ENCODE measurements at places on chromosomes 11 and 22. TPM values are rescaled to one million over a fixed set of nuclear protein-coding genes. Genes with fewer than 3 reads are reported as not detected.

Gene CSF2RB
- total RNA-seq: 0.72 TPM

Gene KRTAP5-1
- total RNA-seq: not detected

GRCh38 chr22:48021991-48022401, 1259.5 kb downstream of the TBC1D22A start:
- no peak for DNase-seq

DNA sequence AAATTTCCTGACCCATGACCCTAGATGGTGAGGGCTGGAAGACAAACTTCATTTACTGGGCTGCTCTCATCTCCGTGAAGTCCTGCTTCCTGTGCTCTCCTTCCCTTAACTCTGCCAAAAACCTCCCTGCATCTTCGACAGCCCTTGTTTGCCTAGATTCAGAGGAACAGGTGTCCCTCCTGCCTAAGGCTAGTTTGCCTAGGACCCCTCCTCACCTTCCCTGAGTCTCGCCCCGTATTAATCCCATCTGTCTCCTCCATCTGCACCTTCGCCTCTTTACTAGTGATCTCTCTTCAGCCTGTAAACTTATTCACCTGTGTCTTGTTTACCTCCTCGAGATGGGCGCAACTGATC, 33.1 kb downstream of the EIF3F start:
- no peak for DNase-seq

Measured in ovary (tissue), 10 donors.